ENCODE measurements at places on chromosomes 11 and 22.

- no peak for DNase-seq
Measured at GRCh38 chr11:113644605-113645004, 61.5 kb downstream of the TMPRSS5 start.

- no peak for DNase-seq
Measured at GRCh38 chr11:109747839-109748238, 325.8 kb downstream of the C11orf87 start.

- no peak for DNase-seq
Measured at GRCh38 chr22:32837803-32838202, 36.3 kb downstream of the TIMP3 start.

DNA sequence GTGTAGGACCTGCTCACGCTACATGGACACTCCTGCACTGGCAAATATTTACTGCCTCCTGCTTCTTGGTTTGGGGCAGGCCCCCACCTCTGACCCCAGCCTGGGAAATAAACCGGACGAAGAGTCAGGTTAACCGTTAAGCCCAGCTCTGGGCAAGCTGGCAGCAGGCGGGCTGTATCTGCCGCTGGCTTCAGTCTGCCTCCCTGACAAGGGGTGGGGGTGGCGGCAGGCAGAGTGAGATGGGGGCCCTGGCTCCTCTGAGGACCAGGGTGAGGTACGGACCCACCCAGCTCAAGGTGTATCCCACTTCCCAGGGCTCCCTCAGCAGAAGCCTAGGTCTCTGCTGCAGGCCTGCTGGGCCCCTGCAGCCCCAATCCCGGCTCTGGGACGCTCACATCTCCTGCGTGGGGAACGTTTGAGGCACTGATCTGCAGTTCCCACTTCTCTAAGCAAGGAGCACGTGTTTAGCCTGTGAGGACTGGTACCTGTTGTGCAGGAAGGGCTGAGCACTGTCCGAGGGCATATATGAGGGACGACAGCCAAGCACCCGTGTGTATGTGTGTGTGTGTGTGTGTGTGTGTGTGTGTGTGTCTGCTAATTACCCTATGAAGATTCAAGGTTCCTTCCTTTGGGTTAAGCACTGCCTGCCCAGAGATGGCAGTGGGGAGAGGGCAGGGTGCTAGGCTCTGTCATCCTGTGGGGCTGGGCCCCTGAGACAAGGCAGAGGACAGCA is 1.1 kb upstream of the LRRC75B start:
- no peak for DNase-seq

DNA sequence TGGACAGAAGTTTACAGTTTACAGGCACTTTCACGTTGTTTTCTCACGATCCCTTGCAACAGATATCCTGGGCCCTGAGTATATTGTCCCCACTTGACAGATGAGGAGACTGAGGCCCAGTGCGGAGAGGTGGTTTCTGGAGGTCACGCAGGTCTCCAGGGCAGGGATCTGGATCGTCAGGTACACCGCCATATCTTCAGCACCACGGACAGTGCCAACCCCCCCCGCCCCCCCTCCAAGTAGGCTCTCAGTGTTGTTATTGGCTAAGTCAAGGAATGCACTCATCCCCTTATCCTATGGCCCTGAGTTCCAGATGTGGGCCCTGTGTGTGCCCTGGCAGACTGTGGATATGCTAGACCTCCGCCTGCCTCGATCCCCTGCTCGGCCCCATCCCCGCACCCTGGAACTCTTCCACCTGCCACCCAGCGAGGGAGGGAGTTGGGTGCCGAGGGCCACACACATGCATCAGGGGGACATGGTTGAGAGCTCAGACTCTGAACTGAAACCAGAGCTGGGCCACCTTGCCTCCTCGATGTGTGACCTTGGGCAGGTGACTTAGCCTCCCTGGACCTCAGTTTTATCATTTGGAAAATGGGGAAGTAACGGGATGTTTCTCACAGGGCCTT is 37.5 kb downstream of the MPPED1 start:
- DNase-seq, result no peak

DNA sequence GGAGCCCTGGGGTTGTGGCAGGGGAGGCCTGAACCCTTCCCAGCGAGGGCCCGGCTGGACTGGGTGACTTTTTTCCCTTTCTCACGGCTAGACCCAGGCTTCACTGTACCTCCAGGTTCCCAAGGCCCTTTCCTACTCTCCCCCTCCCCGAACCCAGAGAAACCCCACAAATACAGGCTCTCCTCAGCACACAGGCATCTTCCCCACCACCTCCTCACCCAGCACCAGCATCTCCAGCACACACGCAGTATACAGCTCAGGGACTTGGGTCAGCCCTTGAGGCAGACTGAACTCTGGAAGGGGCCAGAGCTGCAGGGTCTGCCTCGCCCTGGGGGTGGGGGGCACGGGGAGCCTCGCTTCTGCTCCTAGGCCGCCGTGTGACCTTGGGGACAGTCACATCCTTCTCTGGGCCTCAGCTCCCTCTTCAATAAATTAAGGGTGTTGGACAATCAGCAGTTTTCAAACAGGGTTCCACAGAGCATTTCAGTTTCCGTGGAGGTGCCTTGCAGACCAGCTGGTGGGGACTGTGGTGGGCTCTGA is 4.5 kb downstream of the TMPRSS13 start:
- no peak for DNase-seq

- DNase-seq, result peak; percentile 70
Measured at GRCh38 chr11:33778675-33779074, 4.4 kb upstream of the FBXO3 start.

DNA sequence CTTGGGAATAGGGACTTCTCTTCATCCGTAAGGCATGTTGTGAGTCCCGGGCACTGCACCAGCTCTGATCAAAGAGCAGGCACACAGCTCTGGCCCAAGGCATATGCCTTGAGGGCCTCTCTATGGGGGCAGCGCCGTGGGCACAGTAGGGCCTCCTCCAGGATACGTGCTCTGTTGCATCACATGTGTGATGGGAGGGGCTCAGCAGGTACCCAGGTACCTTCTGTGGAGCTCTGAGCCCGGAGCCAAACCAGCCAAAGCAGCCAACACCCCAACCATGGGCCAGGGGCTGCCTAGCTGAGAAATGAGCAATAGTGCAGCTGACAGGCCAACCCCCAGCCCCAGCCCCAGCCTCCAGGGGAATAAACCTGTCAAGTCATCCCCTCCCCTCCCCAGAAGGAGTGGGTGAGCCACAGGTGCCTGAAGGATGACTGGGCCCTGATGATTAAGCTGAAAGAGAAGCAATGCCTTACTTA is 79.7 kb upstream of the SHISAL1 start:
- DNase-seq, result no peak

DNA sequence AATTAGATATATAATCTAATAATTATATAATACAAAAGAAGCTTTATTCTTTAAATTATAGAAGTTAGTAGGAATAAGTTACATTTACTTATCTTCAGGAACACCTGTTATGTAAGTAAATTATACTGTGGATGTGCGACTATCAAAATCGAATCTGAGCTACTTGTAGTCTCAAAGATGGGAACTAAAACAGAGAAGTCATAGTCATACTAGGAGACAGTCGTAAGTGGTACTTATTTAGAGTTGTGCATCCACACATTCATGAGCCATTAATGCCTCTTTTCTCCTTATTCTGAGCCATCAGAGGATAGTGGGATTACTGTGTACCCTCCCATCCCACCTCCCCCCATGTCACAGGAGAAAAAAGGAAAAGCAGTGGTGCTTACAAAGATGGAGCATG is 114.4 kb downstream of the CADM1 start:
- DNase-seq, result no peak

DNA sequence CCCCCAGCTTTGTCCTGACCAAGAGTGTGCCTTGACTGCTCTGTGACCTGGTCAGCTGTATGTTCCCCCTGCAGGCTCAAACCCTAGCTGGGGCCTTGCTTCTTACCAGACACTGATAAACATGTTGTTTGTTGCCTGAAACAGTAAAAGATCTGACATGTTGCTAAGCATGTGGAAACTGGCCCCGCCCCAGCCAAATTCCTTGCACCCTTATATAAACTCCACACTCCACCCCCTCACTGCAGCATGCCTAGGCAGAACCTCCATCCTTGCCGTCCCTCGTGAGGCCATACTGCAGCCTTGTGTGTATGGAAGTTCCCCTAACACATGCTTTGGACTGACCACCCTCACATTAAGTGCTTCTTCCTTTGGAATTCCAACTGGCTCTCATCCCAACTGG is 27.3 kb downstream of the LRRC74B start:
- no peak for DNase-seq

DNA sequence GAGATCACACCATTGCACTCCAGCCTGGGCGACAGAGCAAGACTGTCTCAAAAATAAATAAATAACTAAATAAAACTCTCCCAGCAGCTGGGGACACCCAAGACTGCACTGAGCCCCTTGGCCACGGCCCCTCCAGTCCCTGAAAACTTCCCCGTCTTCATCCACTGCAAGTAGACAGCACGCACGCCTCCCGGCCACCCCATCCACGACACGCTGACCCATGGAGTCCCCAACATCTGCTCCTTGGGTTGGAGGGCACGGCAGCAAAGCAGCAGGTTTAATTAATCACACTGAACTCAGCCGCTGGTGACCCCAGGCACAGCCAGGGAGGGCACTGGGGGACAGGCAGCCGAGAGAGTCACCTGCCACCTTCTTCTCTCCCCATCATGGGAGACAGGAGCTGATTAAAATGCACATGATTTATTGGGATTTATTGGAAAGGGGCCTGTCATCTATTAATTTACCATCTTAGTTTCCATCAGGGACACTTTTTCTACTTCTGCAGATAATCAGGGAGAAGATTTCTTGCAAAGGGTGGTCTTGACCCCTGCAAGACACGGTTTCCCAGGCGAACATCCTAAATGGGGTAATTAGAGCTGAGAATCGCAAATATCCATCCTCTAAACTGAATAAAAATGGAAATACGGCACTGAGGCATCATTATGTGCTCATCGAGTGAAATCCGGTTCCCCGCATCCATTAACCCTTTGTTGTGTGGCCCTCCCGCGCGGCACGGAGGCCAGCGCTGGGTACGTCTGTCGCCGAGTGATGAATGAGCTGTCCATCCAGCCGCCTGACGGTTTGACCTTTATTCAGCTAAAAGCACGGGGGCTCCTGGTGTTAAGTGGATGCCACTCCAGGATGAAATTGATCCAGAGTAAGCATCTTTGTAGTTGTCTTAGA is 178.3 kb downstream of the BRD1 start:
- DNase-seq, result no peak

GRCh38 chr22:47035425-47035881 is 273.0 kb downstream of the TBC1D22A start:
- no peak for DNase-seq

DNA sequence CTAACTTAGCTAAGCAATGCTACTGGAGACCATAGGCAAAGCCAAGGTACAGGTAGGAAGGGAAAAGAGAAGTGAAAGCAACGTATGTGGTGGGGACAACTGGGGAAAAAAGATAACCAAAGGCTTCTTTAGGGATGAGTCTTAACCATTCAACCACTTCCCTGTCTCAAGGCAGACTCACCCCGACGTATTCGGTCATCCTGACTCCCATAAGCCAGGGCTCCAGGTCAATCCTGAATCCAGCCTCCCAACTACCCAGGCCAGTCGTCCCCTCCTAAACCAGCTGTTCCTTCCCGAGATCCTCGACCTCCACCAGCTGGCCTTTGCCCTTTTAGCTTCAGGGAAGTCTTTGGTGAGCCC is 330 bp downstream of the ACP2 start:
- no peak for DNase-seq

DNA sequence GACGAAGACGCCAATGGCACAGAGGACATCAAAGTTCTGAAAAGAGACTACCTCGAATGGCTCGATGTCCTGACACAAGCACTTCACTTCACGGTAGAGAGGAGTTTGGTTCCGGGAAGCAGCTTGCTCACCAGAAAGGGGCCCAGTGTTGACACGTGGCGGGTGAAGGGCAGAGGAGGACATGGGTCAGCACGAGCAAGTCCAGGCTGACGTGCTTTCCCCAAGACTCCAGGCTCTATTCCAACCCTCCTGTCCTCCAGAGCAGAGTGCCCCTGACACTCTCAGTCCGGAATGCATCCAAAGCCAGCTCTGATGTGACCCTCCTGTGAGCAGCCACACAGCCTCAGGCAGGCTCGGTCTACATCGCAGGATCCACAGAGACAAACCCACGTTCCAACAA is 77.5 kb upstream of the BID start:
- no peak for DNase-seq

DNA sequence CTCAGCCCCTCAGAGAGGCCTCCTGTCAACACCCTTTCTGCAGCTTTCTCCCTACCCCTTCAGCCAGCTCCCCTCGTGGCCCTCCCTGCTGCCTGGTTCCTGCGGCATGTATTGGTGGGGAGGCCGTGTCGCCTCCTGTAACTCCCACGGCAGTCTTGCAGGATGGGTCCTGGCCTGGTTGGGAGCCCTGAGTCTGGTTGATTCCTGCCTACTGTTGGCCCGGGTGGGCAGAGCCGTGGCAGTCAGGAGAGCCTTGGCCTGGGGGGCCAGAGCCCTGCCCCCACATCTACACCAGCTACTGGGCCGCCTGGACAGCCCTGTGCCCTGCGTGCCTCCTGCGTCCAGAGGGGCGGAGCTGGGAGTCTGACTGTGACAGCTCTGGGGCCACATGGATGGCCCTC is 30.3 kb upstream of the GRAMD4 start:
- no peak for DNase-seq

GRCh38 chr11:44596525-44597276 is 31.2 kb downstream of the CD82 start:
- DNase-seq, result no peak

GRCh38 chr22:34324763-34325162 is 404.5 kb upstream of the LARGE1 start:
- no peak for DNase-seq

DNA sequence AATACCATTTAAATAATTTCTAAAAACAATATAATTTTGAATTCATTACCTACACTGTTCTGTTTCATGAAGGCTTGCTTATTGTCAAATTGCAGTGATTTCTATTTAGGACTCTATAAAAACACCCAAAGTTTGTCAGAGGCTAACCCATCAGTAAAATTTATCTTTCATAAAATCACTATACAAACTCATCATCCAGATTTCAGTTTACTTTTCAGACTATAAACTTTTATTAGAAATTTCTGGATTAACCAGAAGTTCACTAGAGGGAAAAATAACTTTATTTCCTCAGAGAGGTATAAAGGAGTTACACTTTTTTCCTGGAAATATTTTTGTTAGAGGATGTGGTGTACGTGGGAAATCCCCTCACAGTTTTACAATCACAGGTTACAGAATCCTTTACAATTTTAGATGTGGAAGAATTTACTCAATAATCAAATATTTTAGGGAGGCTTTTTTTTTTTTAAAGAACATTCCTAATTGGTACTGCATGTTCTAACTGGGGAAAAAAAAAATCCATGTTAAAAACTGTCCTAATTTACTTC is 176.7 kb downstream of the SWAP70 start:
- DNase-seq, result no peak

Data from NCI-H2171 treated with DMSO at 0.1 percent for 48 hours (cell line).